ENCODE measurements at places on chromosomes 1 and 21. TPM values are rescaled to one million over a fixed set of nuclear protein-coding genes. Genes with fewer than 3 reads are reported as not detected.

DNA sequence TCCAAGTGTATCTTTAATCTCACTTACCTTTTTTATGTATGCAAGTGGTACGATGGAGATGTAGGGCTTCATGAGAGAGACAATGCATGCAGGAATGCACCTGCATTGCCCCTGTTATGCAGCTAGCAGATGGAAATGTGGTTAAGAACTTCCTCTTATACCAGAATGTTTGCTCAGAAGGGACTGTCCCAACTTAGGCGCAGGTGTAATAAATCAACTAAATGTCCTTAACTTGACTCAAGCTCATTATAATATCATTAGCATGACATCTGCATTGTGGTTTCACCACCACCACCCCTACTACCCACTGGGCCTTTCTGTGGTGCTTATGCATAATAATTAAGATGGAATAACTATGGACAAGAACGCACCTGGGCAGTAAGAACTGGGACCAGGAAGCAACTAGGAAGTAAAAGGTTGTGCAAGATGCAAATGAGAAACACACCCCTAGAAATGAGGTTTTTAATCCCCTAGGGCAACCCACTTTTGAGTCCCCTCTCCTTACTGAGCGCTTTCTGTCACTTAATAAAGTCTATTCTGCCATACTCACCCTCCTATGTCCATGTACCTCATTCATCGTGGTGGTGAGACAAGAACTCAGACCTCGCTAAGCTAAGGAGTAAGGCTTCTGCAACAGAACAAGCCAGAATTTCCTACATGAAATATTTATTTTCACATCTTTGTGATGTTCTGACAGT is 1103.3 kb upstream of the B3GALT2 start:
- DNase-seq: no peak

GRCh38 chr1:151581451-151581850 is 30.4 kb upstream of the SNX27 start:
- no peak for DNase-seq

DNA sequence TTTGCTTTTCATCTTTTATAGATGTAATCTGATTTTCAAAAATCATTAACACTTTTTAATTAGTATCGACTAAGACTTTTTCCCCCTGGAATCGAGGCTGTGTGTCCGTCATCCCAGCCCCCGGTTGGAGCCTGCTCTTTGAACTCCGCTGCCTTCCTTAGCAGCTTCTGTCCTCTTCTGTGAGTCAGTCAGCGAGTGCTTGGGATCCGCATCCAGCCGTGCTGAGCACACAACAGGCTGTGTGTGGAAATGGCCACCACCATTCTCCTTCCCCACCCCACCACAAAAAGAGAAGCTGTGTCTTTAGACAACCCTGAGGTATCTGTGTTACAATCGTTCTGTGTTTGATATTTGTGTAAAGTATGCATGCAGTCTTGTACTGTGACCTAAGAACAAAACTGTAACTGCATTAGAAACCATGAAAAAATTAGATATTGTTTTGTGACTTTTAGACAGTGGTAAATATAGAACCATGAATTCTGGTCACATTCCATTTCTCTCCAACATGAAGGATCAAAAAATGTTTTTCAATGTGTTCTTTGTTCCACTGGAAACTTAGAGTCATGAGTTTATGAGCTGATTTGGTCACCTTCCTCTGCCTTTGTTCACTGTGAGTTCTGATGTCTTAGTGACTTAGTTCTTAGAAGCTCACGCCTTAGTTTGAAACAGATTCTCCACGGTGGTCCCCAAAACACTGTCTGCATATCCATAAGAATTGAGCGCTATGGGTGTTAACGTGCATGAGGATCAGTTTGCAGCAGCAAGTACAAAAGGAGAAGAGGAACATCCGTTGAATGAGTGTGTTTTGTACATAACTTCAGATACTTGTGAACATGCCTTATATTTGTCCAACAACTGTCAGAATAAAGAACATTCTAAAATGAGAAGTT is 64.7 kb downstream of the VPS26C start:
- no peak for DNase-seq

- no peak for DNase-seq
Observed at GRCh38 chr1:78640462-78640861, 9.2 kb upstream of the IFI44 start.

DNA sequence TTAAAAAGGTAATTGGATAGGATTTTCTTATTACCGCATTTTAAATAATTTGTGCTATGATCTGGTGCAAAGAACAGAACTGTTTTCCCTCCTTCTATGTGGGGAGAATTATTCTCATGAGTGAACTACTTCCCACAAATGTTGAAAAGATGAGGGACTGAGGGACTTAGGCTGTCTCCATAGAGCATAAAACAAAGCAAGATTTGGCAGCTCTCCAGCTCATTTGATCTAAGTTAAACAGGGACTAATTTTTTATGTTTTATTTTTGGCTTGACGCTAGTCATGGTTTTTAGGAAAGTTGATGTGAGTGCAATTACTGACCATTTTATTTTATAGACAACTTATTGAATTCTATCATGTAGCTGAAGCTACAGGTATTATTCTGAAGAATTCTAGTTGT is 362.3 kb downstream of the HLX start:
- no peak for DNase-seq

DNA sequence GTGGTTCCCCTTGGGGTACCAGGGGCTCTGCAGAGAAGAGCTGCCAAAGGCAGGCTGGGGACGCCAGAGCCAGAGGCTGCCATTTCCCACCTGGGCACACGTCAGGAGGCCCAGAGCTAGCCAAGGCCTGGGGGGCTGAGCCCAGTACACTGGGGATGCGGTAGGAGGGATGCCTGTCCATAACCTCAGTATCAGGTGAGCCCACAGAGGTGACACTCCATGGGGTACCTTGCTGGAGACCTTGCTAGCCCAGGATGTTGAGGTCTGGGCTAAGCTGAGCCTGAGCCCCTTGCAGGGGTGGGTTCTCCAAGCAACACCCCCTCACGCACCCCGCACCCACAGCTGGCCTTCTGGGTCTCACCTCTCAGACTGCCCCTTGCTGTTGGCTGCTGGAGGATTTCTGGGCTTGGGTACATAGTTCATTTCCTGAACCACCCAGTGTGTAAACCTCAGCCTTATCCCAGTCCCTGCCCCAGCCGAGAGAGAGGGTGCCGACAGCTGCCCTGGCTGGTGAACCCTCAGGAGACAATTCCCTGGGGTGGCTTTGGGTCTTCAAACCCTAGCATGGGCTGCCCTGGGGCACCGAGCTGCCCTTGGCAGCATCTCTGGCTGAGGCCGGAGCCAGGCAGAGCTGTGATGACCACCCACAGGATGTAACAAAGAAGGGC is 92.5 kb upstream of the VAMP3 start:
- no peak for DNase-seq

DNA sequence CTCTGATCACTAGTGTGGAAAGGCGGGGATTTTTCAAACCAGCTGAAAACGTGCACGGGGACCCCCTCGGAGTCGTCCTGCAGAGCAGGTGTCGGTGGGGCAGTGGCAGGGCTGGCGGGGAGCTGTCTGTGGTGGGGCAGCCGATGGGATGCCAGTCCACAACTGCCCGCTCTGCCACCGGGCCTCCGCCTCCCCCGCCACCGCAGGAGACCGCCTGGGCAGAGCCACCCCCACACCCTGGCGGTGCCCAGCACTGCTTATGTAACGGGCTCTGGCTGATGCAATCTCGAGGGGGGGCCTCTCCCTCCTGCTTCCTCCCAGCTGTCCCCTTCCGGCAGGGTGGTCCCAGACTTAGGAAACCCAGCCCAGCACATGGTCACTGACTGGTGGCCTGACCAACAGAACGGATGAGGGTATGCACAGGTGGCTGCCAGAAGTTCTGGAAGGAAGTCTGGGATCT is 9.3 kb downstream of the CHD5 start:
- no peak for DNase-seq

GRCh38 chr21:35475009-35475408 is 425.9 kb upstream of the RUNX1 start:
- no peak for DNase-seq

GRCh38 chr1:201670517-201670916 is 131.6 kb downstream of the NAV1 start:
- DNase-seq: no peak

GRCh38 chr1:222165629-222166028 is 382.3 kb downstream of the HHIPL2 start:
- DNase-seq: no peak

DNA sequence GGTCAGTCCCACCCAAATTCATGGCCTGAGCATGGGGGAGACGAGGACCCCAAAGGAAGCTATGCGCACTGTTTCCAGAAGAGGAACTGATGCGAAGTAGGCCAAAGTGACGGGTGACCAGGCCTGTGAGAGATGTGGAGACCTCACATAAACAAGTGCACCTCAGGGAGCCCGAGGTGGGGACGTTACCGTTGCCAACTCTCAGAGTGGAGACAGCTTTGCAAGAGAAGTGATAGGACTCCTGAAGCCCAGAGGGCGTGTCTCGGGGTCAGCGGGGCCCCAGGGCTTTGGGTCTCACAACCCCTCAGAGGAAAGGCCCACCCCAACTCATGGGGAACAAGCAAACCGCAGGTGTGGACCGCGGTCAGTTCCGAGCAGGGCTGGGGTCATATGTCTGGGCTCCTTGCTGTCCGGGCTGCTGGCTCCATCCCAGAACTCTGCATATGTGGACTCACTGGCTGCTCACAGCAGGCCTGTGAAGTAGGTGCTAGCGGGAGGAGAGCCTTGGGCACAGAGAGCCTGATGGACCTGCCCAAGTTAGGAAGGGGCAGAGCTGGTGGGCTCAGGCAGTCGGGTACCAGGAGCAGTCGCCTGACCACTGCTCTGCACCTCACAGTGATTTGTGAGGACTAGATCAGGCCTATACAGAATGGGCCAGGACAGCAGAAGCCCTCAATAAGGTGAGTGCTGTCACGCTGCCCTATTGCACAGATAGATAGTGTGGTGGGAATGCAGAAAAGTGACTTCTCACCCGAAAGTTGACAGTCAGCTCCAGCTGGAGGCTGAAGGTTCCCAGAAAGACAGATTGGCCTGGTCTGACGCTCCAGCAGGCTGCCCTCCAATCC is 26.2 kb downstream of the STUM start:
- no peak for DNase-seq

Gene L1TD1
- not detected for total RNA-seq

Gene CCDC30
- 9.9 TPM for total RNA-seq

Gene AADACL3
- not detected for total RNA-seq
